ENCODE measurements at places on chromosomes 12 and 14. TPM values are rescaled to one million over a fixed set of nuclear protein-coding genes. Genes with fewer than 3 reads are reported as not detected.

GPX2 gene
- not detected for total RNA-seq

JAG2 gene
- total RNA-seq, result 52.0 TPM

TSPAN19 gene
- total RNA-seq, result not detected

OR4K2 gene
- not detected for total RNA-seq

ACADS gene
- total RNA-seq, result 21.8 TPM

GUCY2C gene
- total RNA-seq, result not detected

OVCH1 gene
- total RNA-seq, result not detected

KRT79 gene
- total RNA-seq, result not detected

LRRC9 gene
- not detected for total RNA-seq

KRT78 gene
- not detected for total RNA-seq

ESR2 gene
- total RNA-seq, result 0.27 TPM
